ENCODE measurements at places on chromosomes 3 and 15.

DNA sequence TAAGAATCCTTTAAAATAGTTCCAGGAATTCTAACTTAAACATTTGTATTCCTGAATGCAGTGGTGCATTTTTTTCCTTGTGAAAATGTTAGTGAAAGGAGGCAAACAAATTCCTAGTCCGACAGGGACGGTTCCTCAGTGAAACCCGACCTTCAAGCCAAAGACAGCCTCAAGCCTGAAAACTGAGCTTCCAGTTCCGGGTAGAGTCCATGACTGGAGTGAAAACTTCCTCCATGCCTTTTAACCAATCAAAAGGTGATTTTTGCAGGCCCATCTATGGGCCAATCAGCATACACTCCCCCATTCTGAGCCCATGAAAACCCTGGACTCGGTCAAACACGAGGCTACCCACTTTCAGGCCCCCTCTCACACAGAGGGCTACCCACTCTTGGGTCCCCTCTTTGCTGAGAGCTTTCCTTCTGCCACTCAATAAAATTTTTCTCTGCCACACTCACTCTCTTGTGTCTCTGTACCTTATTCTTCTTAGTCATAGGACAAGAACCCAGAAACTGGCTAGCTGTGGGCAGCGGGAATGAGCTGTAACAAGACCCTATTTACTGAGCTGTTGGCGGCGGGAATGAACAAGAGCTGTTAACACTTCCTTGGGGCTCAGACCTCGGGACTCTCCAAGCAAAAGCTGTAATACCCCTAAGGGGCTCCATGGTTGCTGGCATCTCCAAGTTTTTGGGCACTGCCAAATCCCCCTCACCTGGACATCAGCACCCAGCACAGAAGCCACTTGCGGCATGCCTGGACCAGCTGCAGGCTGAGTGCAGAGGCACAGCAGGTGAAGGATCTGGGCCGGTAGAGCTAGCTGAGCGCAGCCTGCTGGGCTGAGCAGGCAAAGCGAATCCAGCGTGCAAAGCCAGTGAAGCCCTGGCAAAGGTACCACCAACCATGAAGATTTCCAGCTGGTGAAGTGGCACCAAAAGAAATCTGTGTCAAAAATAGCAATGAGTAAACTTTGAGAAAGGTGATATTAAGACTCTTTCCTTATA, 598.8 kb downstream of the MCTP2 start:
- no peak for DNase-seq

DNA sequence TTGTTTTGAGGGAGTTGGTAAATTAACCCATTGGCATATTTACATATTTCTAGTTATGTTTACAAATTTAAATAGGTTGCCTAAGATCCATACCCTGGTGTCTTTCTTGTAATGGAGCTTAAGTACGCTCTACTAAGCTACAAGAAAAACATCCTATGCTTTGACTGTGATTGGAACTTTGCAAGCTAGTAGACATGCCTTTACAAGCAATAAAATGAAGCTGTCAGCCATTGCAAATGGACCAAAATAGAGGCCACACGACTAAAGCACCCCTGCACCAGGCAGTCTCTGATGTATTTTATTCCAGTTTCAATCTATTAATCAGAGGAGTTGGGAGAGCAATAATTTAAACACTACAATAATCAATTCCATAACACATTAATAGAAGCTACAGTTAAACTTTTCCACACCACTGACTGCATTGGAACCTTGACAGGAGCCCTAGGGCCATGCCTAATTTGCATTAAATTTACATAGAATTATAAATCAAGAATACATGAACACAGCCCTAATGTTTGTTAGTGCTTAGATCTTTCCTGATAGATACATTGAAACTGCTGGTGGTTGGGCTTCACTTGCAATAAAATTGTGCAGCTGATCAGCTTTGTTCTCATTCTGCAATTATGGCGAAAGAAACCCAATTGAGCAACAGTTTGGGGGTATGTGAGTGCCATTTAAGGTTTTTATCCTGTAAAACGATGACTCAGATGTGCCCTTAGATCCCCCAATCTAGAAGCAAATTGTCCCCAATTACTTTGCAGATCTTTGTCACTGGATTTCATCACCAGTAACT, 360.1 kb downstream of the LSAMP start:
- DNase-seq: no peak

DNA sequence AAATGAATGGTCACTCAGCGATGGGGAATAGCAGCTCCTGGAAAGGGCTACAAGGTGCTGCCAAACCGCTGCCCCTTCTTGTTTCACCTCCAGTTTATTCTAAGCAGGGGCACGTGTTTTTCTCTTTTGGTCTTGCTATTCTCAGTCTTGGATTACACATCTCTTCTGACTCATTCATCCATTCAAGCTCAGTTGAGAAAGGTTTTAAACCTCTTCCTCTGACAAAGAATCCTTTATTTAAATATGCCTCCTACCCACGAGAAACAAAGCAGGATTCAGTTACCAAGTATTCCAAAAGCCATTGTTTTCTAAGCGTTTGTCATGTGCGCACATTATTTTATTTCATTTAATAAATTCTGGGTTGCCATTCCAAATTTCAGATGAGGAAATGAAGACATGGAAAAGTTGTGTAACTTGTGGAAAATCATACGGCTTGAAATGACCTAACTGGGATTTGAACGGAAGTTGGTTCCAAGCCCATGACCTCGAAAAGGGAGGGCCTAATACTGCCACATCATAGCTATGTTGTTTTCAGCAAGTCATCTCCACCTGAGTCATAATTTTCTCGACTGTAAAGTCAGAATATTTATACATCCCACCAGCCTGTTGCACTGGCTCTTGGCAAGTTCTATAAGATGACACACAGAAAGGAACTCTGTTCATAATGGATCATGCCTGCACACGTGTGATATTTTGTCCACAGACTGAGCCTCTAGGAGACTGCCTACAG, 292.0 kb upstream of the SLCO3A1 start:
- peak; percentile 99 for DNase-seq

- no peak for DNase-seq
These were observed at the start of gene TMOD2 for GRCh38 chr15:51750792-51751696. Gene TMOD2, plus strand, starts transcription at chr15:51751597. Its CDS starts 14,845 bp downstream, at chr15:51766442.

- peak; percentile 93 for DNase-seq
These were observed 79.1 kb downstream of the FOXP1 start for GRCh38 chr3:71504250-71505036.

- DNase-seq: no peak
These were observed 47.7 kb downstream of the BDH1 start for GRCh38 chr3:197508051-197508451.

GRCh38 chr15:98683831-98684230, 35.5 kb downstream of the IGF1R start:
- peak; percentile 19 for DNase-seq

DNA sequence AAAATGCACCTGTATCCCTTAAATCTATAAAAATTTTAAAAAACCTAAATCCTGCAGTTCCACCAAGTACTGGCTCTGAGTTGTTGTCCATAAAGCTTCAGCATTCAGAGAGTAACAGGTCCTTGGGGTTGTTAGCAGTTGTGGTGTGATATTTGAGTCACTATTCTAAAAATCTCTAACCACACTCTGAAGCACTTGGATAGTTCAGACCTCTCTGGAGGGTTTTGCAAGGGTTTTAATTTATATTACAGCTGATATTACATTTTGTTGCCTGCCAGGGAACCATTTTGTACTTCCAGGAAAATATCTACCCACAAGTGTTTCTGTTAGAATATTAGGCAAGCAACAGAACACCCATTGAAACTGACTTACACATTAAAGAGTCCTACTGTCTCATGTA, 255.6 kb downstream of the TBL1XR1 start:
- DNase-seq: no peak

GRCh38 chr15:68231102-68231818, 1.7 kb upstream of the CLN6 start:
- DNase-seq: no peak

- no peak for DNase-seq
These were observed 22.5 kb downstream of the TOPAZ1 start for GRCh38 chr3:44264146-44264545.

- DNase-seq: no peak
These were observed 240.2 kb downstream of the UACA start for GRCh38 chr15:70523192-70523591.

- DNase-seq: no peak
These were observed 5.2 kb upstream of the TOPAZ1 start for GRCh38 chr3:44236485-44236908.

GRCh38 chr15:66591322-66591862, 25.6 kb upstream of the LCTL start:
- DNase-seq: no peak

GRCh38 chr3:194575484-194576210, 57.6 kb downstream of the TMEM44 start:
- peak; percentile 23 for DNase-seq

DNA sequence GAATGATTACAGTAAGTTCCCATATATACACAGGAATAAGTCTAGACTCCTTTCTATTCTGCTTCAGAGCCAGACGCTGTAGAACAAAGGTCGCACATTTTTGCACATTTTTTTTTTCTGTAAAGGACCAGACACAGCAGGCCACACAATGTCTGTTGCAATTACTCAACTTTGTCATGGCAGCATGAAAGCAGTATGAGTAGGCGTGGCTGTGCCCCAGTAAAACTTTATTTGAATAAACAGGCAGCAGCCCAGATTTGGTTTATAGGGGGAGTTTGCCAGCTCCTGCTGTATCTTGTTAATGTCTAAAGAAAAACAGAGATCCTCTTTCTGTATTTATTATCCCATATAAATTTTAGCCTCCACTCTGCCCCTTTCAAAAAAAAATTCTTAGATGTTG, 708.3 kb downstream of the FHIT start:
- DNase-seq: no peak

GRCh38 chr3:168988853-168989252, 674.7 kb downstream of the MECOM start:
- no peak for DNase-seq

DNA sequence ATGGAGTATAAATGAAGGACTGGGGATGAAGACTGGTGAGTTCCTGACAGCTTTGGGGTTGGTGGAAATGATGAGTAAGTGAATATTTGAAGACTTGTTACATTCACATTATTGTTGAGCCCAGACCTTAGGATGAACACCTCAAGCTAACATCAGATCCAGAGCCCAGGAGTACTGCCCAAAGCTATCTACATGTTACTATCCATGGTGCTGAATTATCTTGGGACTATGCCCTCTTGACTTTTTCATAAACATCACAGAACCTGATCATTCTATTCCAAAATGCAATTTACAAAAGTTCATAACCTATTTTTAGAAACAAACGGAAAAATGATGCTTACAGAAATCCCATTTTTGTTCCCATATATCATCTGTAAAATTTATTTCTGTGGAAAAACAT, 613.3 kb downstream of the TUSC7 start:
- DNase-seq: peak; percentile 0

- peak; percentile 89 for DNase-seq
These were observed 7.4 kb downstream of the EDEM1 start for GRCh38 chr3:5194801-5195509.

DNA sequence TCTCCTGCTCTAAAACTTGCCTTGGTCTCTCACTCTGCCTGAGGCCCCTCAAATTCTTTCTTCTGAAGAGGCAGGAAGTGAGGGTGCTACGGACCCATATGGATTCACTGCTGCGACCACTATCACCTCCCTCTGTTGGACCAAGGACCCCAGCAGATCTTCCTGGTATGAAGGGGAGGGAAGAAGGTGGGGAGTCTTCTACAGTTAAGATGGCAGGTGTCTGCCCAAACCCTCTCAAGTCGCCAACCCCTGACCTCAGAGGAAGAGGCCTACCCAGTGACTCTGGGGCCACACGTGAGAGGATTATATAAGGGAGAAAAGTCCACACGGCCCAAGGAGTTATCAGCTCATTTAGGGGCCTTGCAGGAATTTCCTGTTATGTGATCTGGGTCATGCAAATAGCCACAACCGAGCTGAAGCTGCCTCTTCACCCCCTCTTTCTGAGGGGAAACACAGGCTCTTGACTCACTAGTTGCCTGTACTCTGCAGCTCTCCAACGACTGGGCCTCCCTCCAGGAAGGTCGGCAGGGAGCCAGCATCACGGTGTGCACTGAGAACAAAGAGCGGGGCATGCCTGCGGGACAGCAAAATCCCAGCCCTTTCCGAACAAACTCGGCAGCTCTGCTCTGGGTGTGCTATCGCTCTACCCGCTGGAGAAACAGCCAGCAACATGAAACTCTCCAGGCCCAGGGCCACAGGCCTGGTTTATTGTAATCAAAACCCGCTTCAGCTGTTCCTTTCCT, 116.0 kb downstream of the XXYLT1 start:
- peak; percentile 81 for DNase-seq
